Activated CD4-positive, alpha-beta T cell treated with anti-CD3 and anti-CD28 coated beads, Interleukin-2, amount 50 U/mL, for 4 hours (primary cell): ENCODE measurements at places on chromosomes 16 and 17.

DNA sequence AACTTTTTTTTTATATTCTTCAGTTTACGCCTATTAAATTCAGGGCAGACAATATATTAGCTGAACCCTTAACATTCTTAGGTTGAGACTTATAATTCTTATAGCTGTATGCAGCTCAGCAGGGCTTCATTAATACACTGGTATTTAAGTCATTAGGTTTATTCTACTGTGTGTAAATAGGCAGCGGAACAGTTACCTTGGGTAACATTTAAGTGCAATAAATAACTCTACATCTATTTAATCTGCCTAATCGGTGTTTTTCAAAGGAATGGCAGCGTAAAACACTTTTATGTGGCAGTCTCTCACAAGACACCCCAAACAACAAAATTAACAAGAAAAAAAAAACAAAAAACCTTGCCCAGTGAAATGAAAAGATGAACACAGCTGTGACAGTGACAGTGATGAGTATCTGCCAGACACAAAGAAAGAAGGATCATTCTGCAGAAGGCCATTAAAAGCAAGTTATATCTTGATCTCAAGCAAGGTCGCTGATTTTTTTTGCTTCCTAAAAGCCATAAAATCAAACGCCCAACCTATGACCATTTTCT is 32.6 kb downstream of the KCNJ2 start:
- DNase-seq = no peak

DNA sequence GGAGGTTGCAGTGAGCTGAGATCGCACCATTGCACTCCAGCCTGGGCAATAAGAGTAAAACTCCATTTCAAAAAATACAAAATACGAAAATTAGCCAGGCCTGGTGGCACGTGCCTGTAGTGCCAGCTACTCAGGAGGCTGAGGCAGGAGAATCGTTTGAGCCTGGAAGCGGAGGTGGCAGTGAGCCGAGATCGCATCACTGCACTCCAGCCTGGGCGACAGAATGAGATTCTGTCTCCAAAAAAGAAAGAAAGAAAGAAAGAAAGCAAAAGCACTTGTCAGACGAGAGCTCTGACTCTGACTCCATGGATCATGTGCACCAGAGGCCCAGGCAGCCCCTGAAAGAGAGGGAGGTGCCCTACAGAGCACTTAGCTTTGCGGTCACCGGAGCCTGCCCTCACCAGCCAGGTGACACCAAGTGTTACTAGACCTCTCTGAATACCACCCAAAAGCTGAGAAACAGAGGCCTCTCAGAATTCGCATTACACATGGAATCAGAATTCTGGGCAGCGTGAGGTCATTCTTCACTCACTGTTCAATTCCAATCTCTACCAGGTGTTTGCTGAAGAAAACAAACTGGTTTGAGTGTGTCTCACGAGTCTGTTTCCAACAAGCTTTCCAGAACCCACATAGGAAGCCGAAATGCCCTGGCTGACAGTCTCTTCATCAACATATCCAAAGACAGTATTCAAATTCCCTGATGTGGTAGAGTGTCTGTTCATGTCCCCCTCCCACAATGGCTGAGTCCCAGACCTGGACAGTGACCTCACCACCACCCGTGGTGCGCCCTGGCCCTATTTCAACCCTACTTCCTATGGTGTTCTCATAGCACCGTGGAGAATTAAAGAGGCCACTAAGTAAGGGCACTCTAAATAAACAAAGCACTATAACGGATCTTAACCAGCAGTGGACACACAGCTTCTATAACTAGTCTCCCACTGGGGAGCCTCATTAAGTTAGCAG is 1.5 kb downstream of the FLCN start:
- DNase-seq = no peak

- DNase-seq = no peak
Observed at GRCh38 chr17:3485481-3486068, 9.8 kb downstream of the ASPA start.

DNA sequence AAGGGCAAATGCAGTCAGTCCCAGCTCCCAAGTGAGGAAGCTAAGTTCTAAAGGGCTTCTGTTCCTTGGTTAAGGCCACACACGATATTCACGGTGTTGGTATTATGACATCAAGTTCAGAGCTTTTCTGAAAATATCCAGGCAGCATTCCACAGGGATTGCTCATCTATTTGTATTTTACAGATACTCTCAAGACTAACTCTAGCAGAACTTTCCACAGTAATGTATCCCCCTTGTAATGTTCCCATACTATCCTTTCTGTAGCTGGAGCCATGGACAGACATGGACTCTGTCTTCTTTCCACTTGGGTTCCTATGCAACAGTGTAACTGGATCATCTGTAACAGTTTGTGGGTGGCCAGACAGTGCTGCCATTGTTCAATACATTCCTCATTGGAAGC is 13.5 kb downstream of the SDR42E1 start:
- no peak for DNase-seq

- no peak for DNase-seq
Observed at GRCh38 chr17:49386373-49386772, 24.3 kb upstream of the ZNF652 start.
